ENCODE measurements at places on chromosomes 13 and 19. TPM values are rescaled to one million over a fixed set of nuclear protein-coding genes. Genes with fewer than 3 reads are reported as not detected.

Gene CYP2F1
- not detected for total RNA-seq

Gene MYH14
- total RNA-seq: 33.0 TPM

Gene LILRB1
- total RNA-seq: 3.4 TPM

Gene RNF113B
- not detected for total RNA-seq

Gene PDX1
- total RNA-seq: not detected

Gene CACNA1A
- 0.88 TPM for total RNA-seq

Gene ADPRHL1
- total RNA-seq: 20.1 TPM

Gene RELB
- 14.4 TPM for total RNA-seq

Gene KCNRG
- 5.7 TPM for total RNA-seq

Gene CD33
- total RNA-seq: 3.9 TPM

Gene DACH1
- total RNA-seq: 54.5 TPM

Gene PODNL1
- 0.76 TPM for total RNA-seq

Gene NLRP7
- 0.06 TPM for total RNA-seq

Gene KLK4
- not detected for total RNA-seq
